ENCODE measurements at places on chromosomes 1 and 21.

GRCh38 chr21:37381883-37382585 lies 15.5 kb downstream of the DYRK1A start:
- DNase-seq: no peak

GRCh38 chr21:32523988-32524719 lies 61.2 kb downstream of the TCP10L start:
- no peak for DNase-seq

GRCh38 chr1:158017800-158018595 lies 24.6 kb downstream of the KIRREL1 start:
- no peak for DNase-seq

- no peak for DNase-seq
Observed at GRCh38 chr1:226967665-226968064, 27.6 kb downstream of the COQ8A start.

- no peak for DNase-seq
Observed at GRCh38 chr1:107637101-107637500, 327.9 kb downstream of the VAV3 start.

DNA sequence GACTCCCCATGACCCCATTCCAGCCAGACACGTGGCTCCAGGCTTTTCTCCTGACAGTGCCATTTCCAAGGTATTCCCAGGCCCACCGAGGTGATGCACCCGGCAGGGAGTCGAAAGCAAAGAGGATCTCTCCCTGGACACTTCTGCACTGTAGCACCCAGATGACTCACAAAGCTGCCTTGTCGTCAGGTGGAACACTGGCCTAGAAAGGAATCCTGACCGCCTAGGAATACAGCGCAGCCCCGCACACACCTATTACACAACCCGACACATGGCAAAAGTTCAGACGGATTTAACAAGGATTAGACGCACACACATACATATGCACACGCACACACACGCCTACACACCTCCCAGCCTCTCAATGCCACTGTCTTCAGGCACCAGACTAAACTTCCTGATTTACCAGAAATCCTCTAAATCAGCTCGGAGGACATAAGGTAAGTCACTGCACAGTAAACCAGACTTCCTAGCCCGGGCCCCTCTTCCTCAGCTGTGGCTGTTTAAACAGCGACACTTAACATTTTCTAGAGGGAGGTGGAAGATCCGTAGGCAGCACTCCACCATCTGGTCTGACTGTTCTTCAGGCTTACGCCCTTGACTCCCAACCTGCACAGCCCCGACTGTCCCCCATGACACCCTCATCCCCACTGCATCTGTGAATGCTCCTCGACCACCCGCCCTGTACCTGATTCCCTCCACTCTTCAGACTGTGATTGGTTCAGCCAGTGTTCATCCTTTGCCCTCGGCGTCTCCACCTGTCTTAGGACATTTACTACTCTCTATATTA lies 12.7 kb downstream of the FAM89A start:
- no peak for DNase-seq

DNA sequence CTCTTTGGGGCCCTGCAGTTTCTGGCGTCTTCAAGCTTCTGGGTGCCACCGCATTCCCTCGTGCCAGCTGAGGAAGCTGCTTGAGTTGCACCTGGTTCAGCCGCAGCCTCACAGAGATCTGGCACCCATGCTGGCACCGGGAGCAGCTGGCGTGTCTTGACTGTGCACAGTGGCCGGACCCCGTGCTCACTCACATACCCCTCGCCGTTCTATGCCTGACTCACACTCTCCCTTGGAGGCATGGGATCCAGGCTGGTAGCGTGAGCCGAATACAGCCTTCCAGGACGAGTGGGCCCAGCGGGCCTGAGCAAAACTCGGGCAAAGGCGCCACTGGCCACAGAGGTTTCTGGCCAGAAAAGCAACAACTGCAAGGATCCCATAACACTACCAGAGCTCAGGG lies 8.6 kb upstream of the MTR start:
- no peak for DNase-seq

DNA sequence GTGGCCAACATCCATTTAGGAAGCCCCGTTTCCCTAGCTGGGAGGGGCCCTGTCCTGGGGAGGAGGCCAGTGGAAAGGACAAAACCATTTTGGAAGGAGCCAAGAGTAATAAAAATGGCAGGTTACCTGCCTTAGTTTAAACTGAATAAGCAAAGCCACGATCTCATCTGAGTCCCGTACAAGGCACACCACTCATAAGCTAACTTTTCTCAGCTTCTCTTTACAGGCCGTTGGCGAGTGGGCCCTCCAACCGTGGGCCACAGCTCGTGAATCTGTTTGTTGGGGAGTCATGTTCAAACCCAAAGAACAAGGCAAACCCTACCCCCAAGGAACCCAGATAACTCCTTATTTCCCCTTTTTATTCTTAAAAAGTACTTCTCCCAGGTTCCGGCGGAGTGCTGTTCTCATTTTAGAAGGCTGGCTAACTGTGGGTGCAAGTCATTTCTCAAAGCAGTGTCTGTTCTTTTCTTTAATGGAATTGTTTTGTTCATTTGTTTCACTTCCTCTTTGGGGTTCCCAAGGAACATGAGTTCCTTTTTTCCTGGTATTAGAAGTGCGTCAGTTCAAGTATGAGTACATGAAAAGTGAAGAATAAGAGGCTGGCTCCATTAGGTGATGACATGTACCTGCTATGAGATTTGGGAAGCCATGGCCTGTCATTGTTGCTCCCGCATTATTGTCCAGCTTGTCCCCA lies 89.0 kb downstream of the PSMG1 start:
- DNase-seq: no peak

DNA sequence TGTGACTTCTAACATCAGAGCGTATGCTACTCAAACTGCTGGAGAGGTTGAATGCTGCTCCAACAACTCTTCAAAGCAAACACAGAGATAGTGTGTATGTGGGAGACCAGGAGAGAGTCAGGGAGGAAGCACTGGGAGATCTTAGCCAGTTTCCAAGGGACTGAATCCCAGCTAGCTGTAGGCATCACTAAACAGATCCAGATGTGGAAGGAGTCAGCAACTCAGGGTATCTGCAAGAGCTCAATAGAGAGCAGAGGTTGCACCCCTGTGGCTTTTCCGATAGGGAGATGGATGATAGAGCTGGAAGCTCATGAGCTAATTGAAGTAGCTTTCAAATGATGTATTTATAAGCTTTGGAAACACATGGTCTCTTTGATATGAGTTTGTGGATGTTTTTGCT lies 168.9 kb upstream of the HOOK1 start:
- DNase-seq: no peak

DNA sequence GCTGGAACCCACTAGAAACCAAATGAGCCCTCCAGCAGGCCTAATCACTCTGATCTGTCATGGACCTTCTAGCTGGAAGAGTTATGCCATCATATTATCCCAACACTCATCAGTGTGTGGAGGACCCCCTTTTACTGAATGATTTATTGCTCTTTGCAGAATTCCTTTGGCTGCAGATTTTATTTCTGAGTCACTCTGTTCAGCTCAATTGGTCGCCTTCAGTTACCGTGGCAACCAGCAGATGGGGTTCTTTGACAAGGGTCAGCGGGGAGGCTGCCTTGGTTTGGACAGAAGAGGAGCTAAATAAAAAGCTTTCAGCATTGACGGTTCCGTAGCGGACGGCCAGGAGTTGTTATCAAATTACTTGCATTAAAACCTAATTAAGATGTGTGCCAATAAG lies 220.1 kb downstream of the SDCCAG8 start:
- no peak for DNase-seq

GRCh38 chr1:240786880-240787279 lies 174.9 kb upstream of the GREM2 start:
- no peak for DNase-seq

GRCh38 chr1:12336413-12336812 lies 106.6 kb downstream of the VPS13D start:
- DNase-seq: no peak

GRCh38 chr1:201167041-201167991 lies 13.0 kb upstream of the TMEM9 start:
- no peak for DNase-seq

DNA sequence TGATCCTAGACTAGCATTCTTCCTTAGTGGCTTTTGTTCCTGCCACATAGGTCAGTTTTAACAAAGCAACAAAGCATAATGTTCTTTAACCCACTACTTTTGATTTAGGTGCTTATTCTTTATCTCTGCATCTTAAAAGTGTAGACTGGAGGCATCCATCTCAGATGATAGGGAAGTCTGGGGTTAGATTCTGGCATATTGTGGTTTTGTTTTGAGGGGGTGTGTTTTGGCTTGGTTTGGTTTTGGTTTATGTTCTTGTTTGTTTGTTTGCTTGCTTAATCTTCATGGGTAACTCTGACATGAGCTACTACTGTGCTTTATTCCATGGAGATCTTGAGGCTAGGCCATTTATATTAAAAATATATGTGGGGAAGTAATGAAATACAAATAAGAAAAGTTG lies 40.3 kb upstream of the MYOCOS start:
- no peak for DNase-seq

DNA sequence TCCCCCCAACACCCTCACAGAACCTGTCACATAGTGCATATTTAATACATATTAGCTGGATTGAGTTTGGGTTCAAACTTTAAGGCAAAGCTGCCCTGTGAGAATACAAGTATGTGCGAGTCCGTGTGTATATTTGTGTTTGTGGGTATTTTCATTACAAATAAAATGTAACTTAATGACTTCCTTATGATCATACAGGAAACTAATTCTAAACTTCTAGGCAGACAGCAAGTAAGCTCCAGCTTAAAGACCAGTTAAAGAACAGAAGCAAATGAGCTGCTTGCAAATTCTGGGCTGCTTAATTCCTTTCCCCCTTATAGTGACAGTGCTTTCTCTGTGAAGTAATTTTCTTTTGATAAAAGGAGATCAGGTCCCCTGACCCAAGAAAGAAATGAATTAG lies 437.6 kb downstream of the TTLL7 start:
- DNase-seq: no peak

DNA sequence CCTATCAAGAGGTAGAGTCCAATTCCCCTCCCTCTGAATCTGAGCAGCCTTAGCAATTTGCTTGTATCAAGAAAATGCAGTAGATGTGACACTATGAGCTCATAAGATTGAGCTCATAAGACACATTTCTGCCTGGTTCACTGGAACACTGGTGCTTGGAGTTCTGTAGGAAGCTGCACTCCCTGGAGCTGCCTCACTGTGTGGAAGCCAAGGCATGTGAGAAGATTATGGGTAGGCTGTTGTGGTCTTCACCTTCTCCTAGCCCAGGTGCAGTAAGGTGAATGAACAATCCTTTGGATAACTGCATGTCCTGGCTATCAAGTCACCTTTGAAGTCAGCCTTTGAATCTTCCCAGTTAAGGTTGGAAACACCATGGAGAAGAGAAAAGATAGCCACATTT lies 67.3 kb downstream of the PLPPR5 start:
- no peak for DNase-seq

DNA sequence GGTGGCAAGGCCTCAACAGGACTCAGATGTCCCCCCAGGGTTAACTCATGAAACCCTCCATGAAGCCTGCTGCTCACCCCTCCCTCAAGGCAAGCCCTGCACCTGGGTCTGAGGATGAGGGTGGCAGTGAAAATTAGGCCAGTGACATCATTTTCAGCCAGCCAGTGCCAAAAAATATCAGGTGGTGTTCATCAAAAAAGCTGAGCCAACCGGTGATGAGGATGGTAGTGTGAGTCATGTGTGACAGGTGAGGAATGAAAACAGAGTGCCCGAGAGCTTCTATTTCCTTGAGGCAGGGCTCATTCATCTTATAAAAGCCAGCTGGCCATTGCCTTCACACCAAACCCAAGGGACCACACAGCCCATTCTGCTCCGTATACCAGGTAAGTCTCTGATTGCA lies at the start of gene SPRR1A:
Gene SPRR1A (plus strand): TSS at position 339 of the 400 bp plus-strand sequence. CDS start 1,150 bp downstream, outside the sequence.
- DNase-seq: no peak

DNA sequence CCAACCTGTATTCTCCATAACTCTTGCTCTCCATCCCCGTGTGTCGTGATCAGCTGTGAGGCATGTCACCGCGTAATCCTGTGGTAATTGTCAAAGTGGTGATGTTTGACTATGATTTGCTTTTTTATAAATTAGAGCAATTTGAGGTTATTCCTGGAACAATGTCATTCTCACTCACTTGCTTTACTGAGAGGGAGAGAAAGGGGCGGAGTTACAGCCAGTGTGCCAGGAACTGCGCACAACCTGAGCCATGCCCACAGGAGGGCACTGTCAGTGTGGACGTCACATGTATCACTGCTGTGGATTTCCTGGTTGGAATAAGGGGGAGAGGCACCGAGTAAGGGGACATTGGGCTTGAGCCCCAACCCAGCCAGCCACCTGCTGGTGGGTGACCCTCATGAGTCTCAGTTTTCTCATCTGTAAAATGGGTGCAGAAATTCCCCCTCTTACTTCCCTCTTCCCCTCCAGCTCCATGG lies 6.9 kb downstream of the ADGRB2 start:
- no peak for DNase-seq

- no peak for DNase-seq
Observed at GRCh38 chr1:109816175-109816811, 52.6 kb upstream of the EPS8L3 start.

DNA sequence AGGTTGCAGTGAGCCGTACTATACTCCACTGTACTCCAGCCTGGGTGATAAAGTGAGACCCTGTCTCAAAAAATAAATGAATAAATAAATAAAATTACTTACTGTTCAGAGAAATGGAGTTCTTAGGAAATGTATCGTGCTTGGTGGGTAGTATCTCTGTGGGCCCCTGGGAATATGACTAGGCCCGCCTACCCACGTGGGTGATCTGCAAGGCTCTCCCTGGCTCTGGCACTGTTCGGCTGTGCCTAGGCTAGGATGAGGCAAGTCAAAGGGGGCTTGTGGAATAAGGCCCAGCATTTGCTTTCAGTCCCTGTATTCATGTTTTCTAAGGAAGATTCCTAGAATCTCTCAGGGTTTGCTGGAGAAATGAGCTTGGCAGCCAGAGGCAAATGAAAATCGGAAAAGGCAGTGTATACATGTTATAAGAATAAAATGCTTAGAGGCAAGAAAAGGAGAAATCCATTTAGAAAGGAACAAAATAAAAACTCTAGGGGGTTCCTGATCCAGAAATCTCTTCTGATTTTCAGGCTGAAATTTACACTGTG lies 4.5 kb upstream of the CSRP1 start:
- no peak for DNase-seq

DNA sequence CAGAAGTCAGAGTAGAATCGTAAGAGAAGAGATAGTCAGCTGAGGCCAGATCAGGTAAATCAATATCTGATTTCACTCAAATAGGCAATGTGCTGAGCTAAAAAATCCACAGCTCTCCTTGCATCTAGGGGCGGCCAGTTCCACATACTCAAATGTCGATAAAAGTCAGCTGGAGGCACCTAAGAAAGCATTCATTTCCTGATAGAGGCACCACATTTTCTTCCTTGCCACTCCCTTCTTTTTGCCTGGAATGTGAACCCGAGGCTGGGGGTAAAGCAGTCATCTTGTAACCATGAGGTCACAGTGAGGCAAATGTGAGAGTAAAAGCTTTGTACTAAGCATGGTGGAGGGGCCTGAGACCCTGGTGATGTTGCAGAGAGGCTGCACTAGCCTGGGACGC lies 24.2 kb upstream of the CTPS1 start:
- DNase-seq: no peak

GRCh38 chr21:42734323-42734971 lies 81.0 kb downstream of the PDE9A start:
- no peak for DNase-seq

GRCh38 chr1:239987103-239987745 lies 104.5 kb upstream of the FMN2 start:
- no peak for DNase-seq
